Stimulated activated CD8-positive, alpha-beta memory T cell treated with anti-CD3 and anti-CD28 coated beads, Interleukin-7, amount 100 ng/mL, for 24 hours (primary cell): ENCODE measurements at places on chromosomes 5 and 9.

- no peak for DNase-seq
These were observed 43.6 kb downstream of the SEMA5A start for GRCh38 chr5:9502050-9502834.

GRCh38 chr9:123637606-123637944 is 281.6 kb downstream of the CRB2 start:
- DNase-seq: no peak

- no peak for DNase-seq
These were observed 461.1 kb upstream of the DAP start for GRCh38 chr5:11222169-11222568.

DNA sequence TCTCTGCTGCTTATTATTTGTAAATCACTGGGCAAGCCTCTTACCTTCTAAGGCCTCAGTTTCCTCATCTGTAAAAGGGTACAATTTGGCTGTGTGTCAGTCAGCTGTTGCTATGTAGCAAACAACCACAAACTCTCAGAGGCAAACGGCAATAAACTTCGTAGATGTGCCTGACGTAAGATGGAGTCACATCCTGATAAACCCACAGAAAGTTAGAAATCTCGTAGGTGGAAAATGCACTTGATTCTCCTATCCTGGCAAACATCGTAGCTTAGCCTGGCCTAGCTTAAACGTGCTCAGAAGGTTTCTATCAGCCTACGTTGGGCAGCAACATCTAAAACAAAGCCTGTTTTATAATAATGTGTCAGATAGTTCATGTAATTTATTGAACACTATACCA is 35.0 kb upstream of the UNC5A start:
- no peak for DNase-seq

GRCh38 chr5:78974601-78975000 is 10.5 kb downstream of the ARSB start:
- DNase-seq: no peak

- DNase-seq: no peak
These were observed 271.3 kb downstream of the ARHGAP26 start for GRCh38 chr5:143041461-143041860.

GRCh38 chr5:96193946-96194345 is 232.3 kb upstream of the ELL2 start:
- no peak for DNase-seq

DNA sequence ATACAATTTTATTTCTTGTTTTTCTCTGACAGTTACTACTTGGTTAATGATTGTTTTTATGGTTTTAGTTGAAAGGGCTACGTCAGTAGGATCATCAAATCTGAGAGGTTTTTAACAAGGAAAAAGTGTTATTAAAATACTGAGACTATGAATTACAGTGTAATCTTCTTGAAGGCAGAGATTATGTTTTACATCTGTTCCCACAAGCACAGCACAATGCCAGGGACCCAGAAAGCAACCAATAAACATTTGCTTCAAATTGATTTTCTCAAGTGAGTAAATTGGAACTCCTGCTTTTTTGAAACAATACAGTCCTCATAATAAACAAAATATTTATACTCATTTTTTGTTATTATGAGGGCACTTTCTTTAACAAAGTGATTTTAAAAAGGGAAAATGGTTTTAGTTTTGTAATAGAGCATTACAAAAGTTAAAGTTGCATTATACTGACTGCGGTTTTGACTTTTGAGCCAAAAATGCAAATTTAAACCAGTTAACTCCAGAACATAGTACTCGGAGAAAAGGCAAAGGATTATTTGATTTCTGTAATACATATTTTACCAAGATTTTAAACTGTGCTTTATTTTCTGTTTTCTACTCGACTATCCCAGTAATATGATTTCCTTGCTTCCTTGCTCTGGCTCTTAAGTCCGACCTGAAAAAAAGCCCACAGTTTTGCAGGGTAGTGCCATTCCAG is 176.9 kb downstream of the GDNF start:
- DNase-seq: no peak

GRCh38 chr5:144812763-144813162 is 642.1 kb downstream of the KCTD16 start:
- DNase-seq: no peak

DNA sequence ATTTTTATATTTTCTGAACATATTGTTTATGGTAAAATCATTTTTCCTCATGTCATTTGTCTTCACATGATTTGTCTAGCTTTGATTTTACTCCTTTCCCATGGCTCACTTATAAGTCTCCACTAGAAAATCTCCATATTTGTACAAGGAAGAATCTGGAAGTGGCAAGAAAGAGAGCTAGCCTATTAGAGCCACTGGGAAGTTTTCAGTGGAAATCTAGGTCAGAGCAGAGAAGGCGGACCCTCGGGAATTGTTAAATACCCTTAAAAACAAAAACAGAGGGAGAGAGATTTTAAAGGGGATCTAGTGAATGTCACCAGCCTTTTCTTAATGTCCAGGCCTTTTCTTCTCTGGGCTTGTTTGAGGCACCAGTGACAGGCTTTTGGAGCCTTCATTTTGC is 56.6 kb downstream of the GRAMD2B start:
- DNase-seq: no peak

GRCh38 chr5:71533142-71533541 is 54.0 kb upstream of the MCCC2 start:
- DNase-seq: no peak

DNA sequence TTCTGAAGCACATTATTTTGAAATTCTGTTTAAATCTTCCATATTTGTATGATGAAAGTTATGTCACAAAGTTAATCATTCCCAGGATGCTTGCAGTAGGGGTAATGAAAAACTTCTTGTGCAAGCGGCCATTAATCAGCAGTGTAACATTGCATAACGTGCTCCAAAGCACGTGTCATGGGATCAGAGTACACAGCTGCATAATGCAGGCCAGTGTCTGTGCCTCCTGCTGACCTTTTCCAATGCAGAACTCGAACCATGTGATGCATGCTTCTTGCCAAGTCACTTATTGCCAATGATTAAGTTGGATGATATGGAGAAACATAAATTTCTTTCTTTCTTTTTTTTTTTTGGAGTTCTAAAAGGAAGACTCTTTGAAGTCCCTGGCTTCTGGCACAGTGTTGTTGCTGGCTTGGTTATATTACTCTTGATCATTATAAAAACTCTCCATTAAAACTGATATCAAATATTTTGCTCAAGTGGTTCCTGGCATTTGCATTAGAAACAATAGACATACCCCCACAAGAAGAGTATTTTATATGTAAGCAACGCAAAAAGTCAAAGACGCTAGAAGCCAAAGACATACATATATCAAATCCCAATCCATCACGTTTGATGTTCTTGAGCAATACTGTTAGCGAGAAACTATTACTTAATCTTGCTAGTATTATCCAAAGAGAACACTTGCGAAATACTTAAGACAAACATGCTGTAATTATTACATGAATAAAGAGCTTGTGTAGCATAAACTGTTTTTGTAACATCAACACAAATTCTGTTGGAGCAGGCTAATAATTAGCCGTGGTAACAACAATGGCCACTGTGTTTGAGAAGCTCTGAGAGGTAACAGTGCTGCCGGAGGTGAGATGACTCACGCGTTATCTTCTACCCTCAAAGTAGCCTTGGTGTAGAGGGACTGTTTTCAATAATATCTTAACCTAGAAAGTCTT is 164.2 kb downstream of the AUH start:
- DNase-seq: no peak

- DNase-seq: peak; percentile 66
These were observed 11.1 kb downstream of the REXO4 start for GRCh38 chr9:133406480-133407307.

DNA sequence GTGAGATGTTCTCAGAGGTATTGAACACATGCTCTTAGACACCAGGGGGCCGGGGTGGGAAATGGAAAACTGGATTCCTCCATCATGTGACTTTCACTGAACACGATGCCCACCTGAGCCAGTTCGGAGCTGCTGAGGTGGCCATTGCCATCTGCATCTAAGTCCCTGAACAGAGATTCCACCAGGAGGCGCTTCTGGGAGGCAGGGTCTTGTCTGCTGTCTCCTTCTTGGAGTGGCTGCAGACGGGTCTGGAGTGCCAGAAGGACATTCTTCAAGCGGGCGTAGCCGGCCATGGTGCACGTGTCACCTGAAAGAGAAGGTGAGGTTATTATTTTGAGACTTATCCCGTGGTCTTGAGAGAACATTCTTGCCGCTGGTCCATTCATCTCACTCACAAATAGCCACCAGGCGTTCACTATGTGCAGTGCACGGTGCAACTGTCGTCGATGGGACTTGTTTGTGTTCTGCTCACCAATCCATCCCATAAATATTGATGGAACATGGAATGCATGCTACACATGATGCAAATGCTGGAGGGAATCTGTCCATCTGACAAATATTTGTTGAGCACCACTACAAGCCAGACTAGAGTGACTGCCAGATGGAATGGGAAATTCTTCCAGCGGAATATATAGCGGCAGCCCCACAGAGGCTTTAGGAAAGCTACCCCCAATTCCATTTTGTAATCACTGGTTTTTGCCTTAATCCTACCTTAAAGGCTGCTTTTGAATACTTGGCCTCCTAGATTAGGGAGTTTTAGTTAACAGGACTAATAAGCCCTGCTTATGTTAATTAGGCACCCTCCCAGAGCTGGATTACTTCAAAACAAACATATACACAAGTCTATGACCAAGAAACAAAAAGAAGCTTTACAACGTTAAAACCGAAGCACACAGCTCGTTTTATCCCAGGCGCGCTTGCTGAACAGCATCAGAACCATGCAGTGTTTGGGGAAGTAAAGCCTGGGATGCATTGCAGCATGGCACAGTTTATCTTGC is 264.8 kb downstream of the HSPA4 start:
- DNase-seq: no peak

DNA sequence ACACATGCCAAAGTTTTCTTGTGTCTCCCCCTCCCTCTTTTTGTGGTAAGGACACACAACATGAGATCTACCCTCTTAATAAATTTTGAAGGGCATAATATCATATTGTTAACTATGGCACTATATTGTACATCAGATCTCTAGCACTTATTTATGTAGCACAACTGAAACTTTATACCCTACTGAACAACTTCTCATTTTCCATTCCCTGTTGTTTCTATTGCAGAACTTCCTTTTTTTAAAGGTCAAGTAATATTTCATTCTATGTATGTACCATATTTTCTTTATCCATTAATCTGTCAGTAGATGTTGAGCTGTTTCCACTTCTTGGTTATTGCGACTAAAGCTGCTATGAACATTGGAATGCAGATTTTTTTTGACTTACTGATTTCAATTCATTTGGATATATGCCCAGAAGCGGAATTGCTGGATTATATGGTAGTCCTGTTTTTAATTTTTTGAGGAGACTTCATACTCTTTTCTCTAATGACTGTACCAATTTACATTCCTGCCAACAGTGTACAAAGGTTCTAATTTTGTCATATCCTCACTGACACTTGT is 305.3 kb downstream of the PRR16 start:
- DNase-seq: no peak

DNA sequence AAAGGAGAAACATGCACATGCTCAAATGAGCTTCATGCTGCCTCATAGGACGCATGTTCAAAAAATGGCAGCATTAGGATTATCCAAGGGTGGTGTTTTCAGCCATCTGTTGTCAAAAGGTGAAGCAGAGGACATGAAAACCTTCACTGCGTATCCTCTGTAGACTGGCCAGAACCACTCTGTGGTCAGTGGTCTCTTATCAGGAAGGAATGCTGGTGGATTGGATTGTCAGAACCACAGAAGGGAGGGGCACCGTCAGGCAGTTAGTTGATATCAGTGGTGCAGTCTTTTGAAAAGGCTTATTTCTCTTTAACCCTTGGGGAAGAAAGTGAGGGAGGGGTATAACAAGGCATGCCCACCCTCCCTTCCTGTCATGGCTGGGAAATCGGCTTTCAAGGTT is 100.1 kb downstream of the FBXL7 start:
- DNase-seq: no peak

- no peak for DNase-seq
These were observed 145.9 kb downstream of the GAPVD1 start for GRCh38 chr9:125407432-125407973.

DNA sequence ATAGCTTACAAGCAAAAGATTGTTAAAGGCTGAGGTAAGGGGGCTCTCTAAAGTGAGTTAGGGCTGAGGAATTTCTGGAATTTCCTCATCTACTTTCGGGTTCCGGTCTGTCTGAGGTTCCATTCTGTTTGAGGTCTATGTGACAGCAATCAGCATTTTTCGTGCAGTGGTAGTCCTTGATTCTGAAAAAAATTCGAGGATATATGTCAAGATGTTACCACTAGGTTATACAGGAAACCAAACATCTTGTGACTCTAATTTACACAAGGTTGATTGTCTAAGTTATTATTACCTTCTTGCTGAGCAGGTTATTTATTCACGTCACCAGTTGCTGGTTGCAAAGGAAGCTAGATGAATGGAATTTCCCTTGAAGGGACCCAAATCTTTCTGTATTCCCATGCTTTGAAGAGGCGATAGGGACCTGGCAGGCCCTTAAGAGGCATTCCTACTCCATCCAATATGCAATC is 35.2 kb downstream of the RLN2 start:
- DNase-seq: no peak

- DNase-seq: no peak
These were observed 170.2 kb upstream of the NR3C1 start for GRCh38 chr5:143573568-143574170.

DNA sequence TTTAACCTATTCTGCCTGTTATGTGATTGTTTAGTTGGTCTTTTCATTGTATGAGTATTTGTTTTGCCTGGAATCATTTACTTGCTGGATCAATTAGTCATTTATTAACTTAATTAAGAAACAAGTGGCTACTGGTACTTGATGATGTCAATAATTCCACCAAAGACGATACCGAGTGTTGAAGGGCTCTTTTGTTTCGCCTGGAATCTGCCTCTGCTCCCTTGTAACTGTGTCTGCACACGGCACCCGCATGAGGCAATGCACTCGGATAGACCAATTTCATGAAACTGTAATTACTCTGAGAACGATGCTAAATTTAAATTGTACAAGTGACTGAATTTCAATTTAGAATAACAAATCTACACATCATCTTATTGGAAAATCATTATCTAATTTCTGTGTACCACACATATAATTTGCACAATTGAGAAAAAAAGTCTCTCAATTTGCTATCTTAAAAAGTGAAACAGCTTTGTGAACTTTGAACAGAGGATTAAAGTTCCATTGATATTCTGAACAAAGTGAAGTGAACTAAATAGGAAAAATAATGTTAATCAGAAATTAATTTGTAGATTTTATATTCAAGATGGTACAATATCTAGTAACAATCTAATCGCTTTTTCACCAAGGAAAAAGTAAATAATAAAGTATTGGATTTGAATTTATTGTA is 143.2 kb downstream of the CTNND2 start:
- no peak for DNase-seq

DNA sequence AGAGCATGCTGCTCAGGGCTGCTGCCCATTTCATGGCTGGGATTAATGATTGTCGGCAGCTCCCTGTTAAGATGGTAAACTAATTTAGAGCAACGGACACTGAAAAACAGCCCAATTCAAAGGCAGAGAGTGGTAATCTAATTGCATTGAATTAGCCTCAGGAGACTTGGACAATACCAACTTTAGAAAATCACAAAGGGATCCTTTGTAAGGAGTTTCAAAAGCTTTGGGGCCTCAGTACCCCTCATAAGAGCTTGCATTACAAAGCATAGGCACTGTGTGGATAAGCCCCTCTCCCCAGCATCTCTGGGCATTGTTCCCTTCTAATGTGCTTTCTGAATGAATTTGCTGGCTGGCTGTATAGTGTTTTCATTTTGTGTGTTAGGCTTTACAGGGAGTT is 6.7 kb downstream of the GLRA1 start:
- no peak for DNase-seq

- no peak for DNase-seq
These were observed 726.1 kb downstream of the BRINP1 start for GRCh38 chr9:118643118-118643517.

GRCh38 chr9:114110180-114110579 is 11.1 kb upstream of the KIF12 start:
- DNase-seq: no peak
